ENCODE measurements at places on chromosomes 3 and 15.

DNA sequence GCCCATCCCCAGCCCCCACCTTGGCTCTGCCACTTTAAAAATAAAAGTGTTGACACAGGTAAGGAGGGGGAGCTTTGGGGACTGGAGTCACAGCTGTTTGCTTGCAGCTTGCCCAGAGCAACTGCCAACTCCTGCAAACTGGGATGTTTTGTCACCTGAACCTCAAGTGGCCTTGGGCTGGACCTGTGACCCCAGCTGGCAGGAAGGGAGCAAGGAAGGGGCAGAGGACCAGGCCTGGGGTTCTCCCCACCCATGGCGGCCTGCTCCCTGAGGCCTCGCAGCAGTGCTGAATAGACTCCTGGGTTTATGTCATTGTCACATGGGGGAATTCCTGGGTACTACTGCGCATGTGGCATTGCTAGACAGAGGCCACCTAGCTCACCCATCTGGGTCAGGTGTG lies 246.9 kb upstream of the TLE3 start:
- DNase-seq: no peak

DNA sequence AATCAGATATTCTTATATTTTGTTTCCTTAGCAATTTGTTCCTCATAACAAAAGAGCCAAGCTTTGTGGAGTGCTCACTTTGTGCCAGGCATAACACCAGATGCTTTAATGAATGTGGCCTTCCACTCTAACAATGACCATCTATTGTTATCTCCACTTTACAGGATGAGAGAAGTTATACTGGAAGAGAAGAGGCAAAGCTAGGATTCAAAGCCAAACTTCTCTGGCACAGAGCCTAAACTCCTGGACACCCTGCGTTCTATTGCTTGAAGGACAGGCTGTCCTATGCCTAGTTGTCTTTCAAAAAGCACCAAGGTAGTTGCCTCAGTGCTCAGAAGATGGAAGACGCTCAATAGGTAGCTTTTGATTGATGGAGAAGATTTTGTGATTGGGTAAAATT lies 123.2 kb upstream of the FEZF2 start:
- no peak for DNase-seq

DNA sequence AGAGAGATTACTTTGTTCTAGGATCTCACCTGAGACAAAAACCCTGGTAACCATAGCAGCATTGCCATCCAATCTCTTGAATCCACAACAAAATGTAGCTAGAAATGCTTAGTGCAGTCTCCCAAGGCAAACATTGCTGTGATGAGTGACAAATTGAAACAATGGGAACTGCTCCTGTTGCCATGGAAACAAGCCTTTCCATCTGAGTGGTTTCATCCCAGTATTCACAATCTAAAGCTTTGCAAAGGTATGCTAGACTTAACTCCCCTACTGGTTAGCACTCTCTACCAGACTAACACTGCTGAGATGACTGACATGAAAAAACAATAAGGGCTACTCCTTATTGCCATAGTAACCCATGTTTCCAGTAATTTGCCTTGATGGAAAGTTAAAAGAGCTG lies 172.6 kb upstream of the CNTN3 start:
- no peak for DNase-seq

DNA sequence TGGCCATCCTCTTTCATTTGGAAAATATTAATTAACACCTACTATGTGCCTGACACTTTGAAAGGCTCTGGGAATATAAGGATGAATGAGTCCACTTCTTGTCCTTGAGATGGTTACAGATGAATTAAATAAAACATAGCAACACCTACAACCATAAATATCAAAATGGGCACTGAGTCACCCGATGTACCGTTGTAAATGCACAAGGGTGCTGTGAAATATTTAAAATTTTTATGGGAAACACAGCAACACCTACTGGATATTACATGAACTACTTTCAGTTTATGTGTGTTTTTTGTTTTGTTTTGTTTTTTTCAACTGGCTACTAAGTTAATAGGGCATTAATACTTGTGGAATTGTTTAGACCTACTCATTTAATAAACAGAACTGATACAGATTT lies 239.0 kb upstream of the NAALADL2 start:
- DNase-seq: no peak

Data from spleen (tissue), 13 donors.